IMR-90 (cell line): ENCODE measurements at places on chromosomes 3 and 15. TPM values are rescaled to one million over a fixed set of nuclear protein-coding genes. Genes with fewer than 3 reads are reported as not detected.

RPL39L gene
- polyA plus RNA-seq: 18.1 and 22.1 TPM in 2 replicates

- H3K4me1 ChIP-seq: no peaks in the 10 kb centered on the region; the same call in 1 of the 2 replicates
- peak; percentile 41 for DNase-seq
- no peak overlapping the region for H3K27ac ChIP-seq
- no peaks in the 10 kb centered on the region for H3K27me3 ChIP-seq
These were observed 71.0 kb downstream of the PBRM1 start for GRCh38 chr3:52614689-52615088.

DNA sequence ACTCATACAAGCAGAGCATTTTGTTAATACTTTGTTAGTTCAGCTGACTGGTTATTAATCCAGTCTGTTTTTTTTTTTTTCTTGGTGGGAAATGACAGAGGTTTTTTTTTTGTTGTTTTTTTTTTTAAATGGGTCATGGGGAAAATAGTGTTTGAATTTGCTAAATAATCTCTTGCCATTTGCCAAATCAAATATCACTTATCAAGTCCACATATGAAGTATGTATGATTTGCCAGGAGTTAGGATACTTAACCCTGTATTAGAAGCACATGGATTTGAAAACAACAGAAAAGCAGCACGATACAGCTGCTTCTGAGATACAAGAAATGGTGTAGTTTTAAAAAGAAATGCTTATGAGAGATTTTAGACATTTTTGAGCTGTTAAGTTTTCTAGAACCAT is 21.6 kb downstream of the P2RY14 start:
- no peaks in the 10 kb centered on the region for H3K27me3 ChIP-seq
- DNase-seq: no peak
- no peaks in the 10 kb centered on the region for H3K36me3 ChIP-seq

FOXB1 gene
- polyA plus RNA-seq: not detected in 2 replicates

DNA sequence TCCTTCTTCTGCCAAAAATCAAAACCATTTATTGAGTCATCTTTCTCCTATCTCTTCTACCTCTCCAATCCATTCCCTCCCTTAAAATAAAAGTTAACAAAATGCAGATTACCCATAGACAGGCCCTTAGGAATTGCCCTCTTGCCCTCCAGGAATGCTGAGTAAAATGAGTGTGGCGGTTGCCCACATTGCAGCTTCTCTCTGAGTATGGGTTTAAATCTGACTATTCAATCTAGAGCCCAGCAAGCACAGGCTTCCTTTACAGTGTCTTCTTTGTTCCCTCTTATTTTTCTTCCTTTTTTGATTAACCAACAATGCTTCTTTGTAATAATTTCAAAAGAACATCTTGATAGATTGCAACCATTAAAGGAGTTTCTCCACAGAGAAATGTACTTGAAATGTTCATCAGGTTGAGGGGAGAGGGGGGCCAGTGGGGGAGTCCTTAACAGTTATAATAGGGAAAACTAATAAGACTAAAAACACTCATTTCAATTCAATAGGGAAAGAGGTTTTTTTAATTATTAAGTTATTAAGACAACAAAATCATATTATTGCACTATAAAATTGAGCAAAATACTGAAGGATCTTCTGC is 135.3 kb upstream of the LMCD1 start:
- no peaks in the 10 kb centered on the region; the same call in none of the 2 replicates for H3K27me3 ChIP-seq
- H3K27ac ChIP-seq: no peak overlapping the region
- no peaks in the 10 kb centered on the region for H3K4me1 ChIP-seq
- no peaks in the 10 kb centered on the region for H3K36me3 ChIP-seq
- no peak overlapping the region for H3K4me3 ChIP-seq
- no peak for DNase-seq

- no peaks in the 10 kb centered on the region for H3K27me3 ChIP-seq
- DNase-seq: no peak
- peaks cover 11% of the 10 kb centered on the region for H3K36me3 ChIP-seq
These were observed 55.5 kb downstream of the DLG1 start for GRCh38 chr3:197242784-197243432.

ARGFX gene
- polyA plus RNA-seq: not detected in 2 replicates

GNB4 gene
- polyA plus RNA-seq: 20.1 and 22.1 TPM in 2 replicates

- no peaks in the 10 kb centered on the region for H3K27me3 ChIP-seq
- no peak overlapping the region; the same call in 1 of the 2 replicates for H3K27ac ChIP-seq
- H3K4me1 ChIP-seq: peaks cover 14% of the 10 kb centered on the region
- no peaks in the 10 kb centered on the region for H3K36me3 ChIP-seq
These were observed 26.9 kb upstream of the ZNF280D start for GRCh38 chr15:56760186-56760585.

GRCh38 chr3:132804498-132804897 is 82.3 kb upstream of the NPHP3 start:
- DNase-seq: no peak
- no peaks in the 10 kb centered on the region for H3K4me1 ChIP-seq
- no peaks in the 10 kb centered on the region for H3K27me3 ChIP-seq
- no peak overlapping the region for H3K27ac ChIP-seq
- H3K36me3 ChIP-seq: no peaks in the 10 kb centered on the region
- no peak overlapping the region for H3K4me3 ChIP-seq

CLDN16 gene
- 0.09 and 0.22 TPM in 2 replicates for polyA plus RNA-seq

- H3K4me3 ChIP-seq: no peak overlapping the region
- no peaks in the 10 kb centered on the region for H3K4me1 ChIP-seq
- peak; percentile 10 for DNase-seq
- no peak overlapping the region for H3K27ac ChIP-seq
- no peaks in the 10 kb centered on the region for H3K36me3 ChIP-seq
These were observed 135.5 kb upstream of the TTC14 start for GRCh38 chr3:180466401-180467011.
